Liver (tissue), 10 donors: ENCODE measurements at places on chromosomes 5 and 9.

DNA sequence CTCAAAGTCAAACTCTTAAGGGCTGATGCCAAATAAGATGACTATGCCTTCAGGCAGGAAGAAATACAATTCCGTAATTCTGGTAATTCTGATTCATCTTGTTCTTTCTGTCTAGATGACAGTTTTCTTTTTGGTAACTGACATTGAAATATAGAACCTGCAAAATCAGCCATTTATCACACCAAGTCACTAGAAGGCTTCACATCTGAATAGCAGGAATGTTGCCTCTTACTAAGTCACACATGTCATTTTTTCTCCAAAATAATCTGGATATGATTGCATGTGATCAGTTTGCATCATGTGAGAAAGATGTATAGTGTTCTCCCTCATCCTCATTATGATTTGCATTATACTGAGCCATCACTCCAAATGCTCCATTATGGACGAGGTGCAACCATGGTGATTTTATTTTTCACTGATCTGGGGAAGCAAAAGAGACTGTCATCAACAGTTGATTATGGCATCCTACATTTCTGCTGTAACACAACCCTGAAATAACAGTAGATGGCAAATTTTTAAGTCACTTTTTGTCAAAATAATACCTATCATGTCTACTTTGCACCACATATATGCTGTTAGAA, 69.0 kb downstream of the HCN1 start:
- no peak for DNase-seq

- DNase-seq = peak; percentile 63
Measured at GRCh38 chr9:119370816-119371215, 1.6 kb upstream of the BRINP1 start.

DNA sequence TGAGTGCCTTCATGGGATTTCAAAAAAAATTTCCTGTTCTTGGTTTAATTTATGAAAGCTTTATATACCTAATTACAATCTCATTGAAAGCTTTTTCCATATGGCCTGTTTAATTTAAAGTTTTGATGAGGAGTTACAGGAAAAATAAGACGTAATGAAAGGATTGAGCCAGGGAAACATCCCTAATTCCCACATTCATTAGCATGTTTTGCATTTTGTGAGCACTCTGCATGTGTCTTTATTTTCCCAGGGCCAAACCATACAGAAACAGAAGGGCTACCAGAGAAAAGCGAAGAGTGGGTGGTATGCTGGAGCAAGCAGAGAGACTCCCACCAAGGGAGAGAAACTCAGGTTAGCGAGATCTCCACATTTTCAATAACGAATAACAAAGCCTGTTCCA, 20.3 kb upstream of the LECT2 start:
- DNase-seq = no peak

- DNase-seq = no peak
Measured at GRCh38 chr9:19488721-19489120, 79.9 kb downstream of the ACER2 start.

- no peak for DNase-seq
Measured at GRCh38 chr9:84710701-84711397, 41.3 kb downstream of the NTRK2 start.

- no peak for DNase-seq
Measured at GRCh38 chr9:95816716-95817115, 58.8 kb upstream of the ERCC6L2 start.

DNA sequence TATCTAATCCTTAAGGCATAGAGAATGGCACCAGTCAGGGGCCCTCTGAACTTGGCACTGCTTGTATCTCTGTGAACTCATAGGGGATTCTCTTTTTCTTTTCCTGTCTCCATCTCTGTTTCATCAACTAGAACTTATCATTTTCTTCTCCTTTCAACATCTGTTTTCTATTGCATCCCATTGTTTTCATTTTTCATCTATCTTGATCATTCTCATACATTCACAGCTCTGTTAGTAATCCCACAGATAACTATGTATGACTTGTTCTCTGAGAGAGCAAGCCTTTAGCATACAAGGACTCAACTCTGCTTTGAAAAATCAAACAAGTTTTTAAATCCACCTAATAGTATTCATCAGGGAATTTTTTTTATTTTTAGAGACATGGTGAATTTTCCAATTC, 264.3 kb downstream of the ARRDC3 start:
- DNase-seq = no peak

DNA sequence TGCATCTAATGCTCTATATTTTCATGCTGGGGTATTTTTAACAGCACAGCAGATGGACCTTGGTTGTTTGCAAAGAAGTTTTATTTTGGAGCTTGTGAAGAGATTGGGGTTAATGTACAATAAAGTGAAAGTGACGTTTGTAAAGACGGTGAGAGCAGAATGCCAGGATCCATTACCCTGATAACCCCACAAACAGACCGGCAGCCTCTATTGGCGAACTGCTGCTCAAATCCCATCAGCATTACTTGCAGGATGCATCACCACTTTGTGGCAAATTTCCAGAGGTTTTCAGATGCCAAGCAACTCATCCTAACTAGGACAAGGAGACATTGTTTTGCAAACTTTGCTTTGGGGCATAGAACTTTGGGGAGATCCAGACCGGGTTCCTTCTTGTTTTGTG, 383.3 kb upstream of the ZNF462 start:
- DNase-seq = no peak

- no peak for DNase-seq
Measured at GRCh38 chr5:122149321-122150090, 20.2 kb downstream of the ZNF474 start.

DNA sequence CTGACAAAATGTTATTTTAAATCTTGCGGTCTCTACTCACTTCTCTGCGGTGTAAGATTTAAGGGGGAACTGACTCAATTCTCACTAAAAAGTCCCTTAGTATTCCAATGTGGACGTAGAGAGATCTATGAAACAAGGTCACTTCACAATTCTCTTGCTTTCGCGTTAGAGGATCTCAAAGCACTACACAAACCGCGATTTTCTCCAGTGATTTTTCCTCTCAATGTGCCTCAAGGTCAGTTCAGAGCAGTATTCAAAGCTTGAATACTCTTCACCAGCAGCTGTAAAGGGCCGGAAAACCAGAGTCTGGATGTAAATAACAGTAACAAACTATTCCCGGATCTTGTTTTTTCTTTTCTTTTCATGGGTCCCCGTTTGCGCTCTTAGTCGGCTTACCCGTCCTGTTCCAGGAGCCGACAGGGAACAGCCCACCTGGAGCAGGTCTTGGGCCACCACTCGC, 128.2 kb downstream of the TMEM161B start:
- DNase-seq = peak; percentile 45

DNA sequence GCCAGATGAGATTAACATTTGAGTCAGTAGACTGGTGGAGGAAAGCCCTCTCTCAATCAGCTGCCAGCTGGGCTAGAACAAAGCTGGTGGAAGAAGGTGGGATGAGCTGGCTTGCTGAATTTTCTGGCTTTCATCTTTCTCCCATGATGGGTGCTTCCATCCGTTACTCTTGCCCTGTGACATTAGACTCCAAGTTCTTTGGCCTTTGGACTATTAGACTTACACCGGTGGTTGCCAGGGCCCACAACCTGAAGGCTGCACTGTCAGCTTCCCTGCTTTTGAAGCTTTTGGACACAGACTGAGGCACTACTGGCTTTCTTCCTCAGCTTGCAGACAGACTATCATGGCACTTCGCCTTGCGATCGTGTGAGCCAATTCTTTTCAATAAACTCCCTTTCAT, 642.7 kb downstream of the TAF11L14 start:
- DNase-seq = no peak

- no peak for DNase-seq
Measured at GRCh38 chr5:66307647-66308241, 163.6 kb downstream of the SREK1 start.

- DNase-seq = no peak
Measured at GRCh38 chr9:20402273-20402875, 219.9 kb downstream of the MLLT3 start.

DNA sequence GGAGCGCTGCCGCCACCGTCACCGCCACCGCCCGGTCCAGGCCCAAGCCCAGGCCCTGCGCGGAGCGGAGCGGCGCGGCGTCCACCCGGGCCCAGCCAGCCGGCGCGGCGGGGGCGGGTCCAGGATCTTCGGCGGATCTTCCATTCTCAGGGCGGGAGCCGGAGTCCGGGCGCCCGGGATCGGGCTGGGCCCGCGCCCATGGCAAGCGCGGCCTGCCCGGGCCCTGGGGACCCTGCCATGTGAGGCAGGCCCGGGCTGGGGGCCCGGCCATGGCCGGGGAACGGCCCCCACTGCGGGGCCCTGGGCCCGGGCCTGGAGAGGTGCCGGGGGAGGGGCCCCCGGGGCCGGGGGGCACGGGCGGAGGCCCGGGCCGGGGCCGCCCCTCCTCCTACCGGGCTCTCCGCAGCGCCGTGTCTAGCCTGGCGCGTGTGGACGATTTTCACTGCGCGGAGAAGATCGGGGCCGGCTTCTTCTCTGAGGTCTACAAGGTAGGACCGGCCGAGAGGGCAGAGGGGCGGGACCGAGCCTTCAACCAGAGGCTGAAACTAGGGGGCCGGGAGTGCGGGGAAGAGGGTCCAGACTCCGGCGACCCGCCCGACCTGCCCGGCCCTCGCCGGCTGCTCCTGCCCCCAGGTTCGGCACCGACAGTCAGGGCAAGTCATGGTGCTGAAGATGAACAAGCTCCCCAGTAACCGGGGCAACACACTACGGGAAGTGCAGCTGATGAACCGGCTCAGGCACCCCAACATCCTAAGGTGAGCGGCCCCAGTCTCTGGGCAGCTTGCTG, 482 bp downstream of the TESK1 start:
- DNase-seq = no peak

GRCh38 chr5:119406551-119407110, 45.7 kb upstream of the HSD17B4 start:
- no peak for DNase-seq
